ENCODE measurements at places on chromosomes 3 and 15. TPM values are rescaled to one million over a fixed set of nuclear protein-coding genes. Genes with fewer than 3 reads are reported as not detected.

DNA sequence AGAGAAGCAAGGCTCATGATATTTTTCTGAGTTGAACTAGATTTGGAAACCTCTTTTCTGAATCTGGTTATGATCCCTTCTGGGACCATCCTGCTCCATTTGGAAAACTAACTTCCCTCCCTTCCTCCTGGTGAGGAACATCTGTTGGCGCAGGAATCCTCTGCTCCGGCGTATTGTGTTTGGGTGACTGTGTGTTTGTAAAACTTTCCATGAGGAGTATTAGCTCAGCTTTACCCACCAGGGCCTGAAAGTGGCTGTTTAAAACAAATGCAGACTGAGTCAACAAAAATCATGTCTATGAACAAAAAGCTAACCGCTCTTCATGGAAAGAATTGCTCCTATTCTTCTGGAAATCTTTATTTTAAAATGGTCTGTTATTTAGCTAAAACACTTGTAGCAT is 17.7 kb downstream of the STARD9 start:
- DNase-seq = no peak

DNA sequence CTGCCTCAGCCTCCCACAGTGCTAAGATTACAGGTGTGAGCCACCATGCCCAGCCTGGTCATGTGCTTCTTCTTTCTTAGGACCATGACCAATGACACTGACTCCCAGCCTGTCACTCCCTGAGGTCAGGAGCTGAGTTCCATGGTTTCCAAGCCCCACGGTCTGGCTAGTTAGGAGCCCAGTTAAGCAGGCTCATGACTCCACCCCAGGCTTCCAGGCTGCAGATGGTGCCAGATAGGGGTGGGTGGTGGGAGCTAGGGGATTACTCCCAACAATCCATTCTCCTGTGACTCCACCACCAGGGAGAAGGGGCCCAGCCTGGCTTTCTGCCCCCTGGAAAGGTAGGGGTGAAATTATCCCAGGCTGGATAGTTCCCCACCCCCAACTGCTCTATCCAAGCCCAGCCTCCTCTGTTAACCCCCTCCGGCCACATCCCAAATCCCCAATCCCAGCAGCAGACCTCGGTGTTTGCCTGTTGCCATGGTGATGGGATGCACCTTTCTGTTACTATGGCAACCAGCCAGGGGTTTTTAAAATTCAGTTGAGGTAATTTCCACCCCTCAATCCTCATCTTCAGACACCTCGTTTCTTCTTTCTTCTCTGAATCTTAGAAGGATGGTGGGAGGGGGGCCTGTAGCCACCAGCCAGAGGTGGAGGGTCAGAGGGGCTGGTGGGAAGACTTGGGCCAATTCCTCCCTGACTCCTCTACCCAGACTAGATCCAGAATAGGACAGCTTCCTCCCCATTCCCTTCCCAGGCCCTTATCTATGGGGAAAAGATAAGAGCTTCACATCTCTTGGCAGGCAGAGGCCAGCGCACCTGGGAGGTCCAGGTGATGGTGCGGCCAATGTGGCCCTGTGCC is 22.5 kb upstream of the SEMA3F start:
- no peak for DNase-seq

DNA sequence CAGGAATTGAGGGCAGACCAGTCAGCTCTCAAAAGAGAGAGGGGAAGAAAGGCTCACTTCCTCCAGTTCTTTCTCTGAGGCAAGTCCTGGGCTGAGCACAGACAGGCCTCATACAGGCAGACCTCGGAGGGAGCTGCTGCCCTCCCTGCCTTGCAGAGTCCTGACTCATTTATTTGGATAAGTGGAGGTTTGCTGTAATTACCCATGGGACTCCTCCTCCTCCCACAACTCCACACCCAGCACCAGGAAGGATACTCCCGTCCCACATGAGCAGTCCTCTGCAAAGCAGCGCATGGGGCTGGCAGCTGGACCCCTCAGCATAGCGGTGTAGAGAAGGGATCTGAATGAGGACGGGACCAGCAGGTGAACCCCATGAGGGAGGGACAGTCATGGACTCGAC is 13.4 kb upstream of the SCN10A start:
- DNase-seq = peak; percentile 91

GRCh38 chr3:166446986-166447385 is 609.8 kb upstream of the BCHE start:
- DNase-seq = no peak

- DNase-seq = no peak
Observed at GRCh38 chr15:45089712-45090373, 24.1 kb downstream of the DUOX2 start.

DNA sequence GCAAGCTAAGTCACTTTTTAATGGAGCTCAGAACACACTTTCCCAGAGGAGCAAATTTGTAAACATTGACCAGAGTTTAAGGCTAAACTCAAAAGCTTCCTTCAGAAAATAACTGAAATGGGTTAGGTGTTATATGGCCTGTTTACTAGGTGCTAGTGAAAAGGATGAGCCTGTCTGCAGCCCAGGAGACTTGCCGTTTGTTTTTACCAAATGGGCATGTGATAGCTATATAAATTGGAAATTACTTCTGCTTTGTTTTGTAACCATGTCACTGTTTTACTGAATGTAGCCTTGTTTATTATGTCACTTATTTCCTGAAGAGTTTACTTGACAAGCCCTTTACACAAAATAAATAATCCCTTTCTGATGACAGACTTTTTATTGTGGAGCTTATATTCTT is 109.4 kb upstream of the THSD4 start:
- no peak for DNase-seq

DNA sequence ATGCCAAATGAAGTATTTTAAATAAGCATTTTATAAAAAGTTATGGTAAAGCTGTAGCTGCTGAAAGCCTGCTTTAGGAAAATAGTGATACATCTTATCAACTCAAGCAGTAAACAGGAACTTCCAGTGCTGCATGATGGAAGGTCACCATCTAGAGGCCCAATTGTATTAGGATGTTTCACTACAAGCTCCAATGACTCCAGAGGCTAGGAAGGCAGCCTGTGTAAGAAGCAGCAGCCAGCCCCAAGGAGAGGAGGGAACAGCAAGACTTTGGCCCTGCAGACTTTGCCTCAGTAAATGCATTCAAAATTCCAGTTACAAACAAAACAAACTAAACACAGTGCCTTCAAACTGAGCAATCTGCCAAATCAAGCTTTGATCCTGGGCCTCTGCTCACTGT is 32.1 kb downstream of the ILDR1 start:
- no peak for DNase-seq

DNA sequence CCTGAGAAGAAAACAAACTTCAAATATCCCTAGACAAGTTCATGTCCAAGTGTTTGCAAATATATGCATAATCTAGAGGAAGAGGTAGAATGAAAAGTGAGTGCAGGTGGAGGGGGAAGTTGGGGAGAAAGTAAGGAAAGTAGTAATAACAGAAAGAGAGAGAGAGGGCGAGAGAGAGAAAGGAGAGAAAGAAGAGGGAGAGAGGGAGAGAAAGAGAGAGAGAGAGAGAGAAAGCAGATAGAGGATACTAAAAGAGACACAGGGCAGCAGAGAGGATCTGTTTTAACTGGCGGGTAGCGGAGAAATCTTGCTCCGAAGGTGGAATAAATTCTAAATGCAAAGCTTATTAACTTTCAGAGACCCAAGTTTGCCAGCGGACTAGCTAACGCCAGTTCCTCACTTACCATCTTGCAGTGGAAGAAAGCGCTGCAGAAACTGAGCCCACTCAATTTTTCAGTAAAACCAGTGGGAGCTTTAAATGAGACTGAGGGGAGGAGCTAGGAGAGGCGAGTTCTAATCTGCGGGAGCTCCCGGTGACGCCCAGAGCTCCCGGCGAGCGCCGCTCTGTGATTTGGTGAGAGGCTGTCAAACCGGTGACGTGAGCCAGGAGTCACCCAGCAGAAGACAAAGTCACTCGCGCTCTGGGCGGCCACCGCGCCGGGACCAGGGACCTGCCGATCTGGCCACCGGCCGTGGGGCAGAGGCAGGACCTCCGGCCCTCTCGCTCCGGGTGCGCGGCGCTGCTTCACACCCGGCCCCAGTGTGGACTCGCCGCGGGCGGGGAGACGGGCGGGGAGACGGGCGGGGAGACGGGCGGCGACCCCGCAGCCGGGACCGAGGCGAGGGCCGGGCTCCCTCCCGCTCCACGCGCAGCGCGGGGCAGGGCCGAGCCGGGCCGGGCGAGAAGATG is at the start of gene GMNC:
GMNC (minus strand) TSS at position 486 of the 910 bp plus-strand sequence; CDS start at position 407, 79 bp downstream.
- DNase-seq = peak; percentile 93

DNA sequence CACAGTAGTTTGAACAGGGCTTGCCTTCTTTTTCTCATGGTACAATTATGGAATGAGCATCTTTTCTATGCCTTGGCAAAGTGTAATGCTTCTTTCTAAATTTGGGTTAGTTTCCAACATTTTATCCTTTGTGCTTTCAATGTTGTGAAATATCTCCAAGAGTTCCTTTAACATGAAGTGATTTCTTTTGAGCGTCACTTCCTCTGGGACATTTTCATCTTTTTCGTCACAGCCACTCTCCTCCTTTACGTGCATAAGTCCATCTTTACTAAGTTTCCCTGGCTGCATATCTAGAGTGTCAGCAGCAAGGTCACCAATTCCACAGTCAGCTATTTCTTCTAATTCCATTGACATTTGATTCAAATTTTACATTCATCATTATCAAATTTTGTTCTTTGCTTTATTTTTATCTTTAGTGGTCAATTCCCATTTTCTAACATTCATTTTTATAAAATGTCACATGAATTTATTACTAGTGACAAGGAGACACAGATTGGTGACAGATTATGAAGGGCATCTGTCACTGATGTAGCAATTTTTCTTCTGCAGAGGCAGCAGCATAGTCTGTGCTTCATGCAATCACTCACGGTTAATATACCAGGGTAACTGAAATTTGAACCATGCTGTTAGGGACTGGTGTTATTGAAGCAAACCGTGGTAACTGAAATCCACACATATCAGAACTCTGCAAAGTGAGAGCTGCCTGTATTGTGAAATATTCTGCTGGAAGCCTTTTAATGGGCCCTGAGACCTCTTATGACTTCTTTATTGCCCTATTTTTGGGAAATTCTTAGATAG is 126.5 kb upstream of the THBS1 start:
- DNase-seq = no peak

- no peak for DNase-seq
Observed at GRCh38 chr15:65731926-65732325, 60.2 kb downstream of the DENND4A start.

- DNase-seq = no peak
Observed at GRCh38 chr3:187719628-187720336, 17.4 kb upstream of the RTP2 start.

- no peak for DNase-seq
Observed at GRCh38 chr15:34047893-34048775, 9.1 kb upstream of the AVEN start.

DNA sequence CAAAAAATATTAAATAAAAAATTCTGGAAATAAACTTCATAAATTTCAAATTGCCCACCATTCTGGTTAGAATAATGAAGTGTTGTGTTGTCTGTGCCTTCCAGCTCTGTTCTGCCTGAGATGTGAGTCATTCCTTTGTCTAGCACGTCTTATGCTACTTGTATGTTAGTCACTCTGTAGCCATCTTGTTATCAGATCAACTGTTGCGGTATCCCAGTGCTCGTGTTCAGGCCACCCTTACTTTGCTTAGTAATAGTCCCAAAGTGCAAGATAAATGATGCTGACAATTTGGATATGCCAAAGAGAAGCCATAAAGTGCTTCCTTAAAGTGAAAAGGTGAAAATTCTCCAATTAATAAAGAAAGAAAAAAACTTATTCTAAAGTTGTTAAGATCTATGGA is 527.5 kb downstream of the NAALADL2 start:
- DNase-seq = no peak

- DNase-seq = peak; percentile 79
Observed at GRCh38 chr3:139559541-139559940, 20.0 kb upstream of the RBP1 start.

- no peak for DNase-seq
Observed at GRCh38 chr3:69532547-69533224, 146.8 kb upstream of the FRMD4B start.

DNA sequence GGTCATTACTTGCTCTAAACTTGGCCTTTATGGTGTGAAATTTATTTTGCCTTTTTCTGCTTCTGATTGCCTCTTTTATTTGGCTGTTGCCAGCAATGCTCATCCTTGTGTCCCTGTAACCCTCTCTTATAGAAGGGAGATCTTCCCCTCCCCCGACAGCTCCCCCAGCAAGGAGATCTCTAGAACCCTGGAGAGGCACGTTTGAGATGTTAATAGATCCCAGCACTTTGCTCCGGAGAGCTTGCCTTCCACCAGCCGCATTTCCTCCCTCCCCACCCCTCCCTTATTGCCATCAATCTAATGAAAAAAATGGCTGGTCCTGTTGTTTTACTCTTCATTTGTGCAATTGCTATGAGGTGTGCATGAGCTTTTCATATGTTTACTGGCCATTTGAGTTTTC is 18.2 kb downstream of the TRIM71 start:
- no peak for DNase-seq

DNA sequence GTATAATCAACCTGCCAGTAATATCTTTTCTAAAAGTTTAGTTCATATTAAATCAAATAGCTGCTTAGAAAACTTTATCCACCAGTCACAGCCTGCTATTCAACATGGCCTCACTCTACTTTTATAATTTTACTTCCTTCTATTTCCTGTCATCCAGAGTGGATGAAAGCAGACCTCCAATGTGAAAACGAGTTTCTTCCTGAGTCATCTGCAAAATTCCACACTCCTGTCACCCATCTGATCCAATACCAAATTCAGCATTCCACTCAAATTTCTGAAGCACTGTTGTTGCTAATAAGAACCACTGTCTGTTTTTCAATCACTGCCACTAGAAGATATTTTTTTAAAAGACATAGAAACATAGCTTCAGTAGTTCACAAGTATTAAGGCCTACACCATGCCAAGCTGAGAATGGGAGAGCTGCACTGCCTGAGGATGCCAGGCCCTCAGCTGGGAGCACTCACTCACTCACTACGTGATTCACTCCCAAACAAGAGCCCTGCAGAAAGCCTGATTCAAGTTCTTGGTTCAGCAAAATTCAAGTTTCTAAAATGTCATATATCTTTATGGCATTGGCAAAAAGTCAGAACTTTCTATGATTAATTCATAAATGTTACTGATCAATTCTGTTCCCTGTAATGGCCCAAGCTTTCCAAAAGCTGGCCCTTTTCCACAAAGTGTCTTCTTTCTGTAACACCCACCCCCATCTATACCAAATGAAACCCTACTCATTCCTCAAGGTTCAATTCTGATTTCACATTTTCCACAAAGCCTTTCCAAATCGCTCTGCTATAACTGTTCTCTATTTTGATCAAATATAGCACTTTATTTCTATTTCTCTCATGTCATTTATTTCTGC is 82.9 kb downstream of the FSIP1 start:
- DNase-seq = no peak

GRCh38 chr3:57484563-57484962 is 59.6 kb downstream of the DNAH12 start:
- no peak for DNase-seq

Gene FOXB1
- not detected for total RNA-seq

Gene PLIN1
- 0.99 TPM for total RNA-seq

Gene SCAMP5
- total RNA-seq = 4.8 TPM

Gene GOLGA8S
- total RNA-seq = under 0.01 TPM

Gene AGBL1
- total RNA-seq = not detected

Gene SPESP1
- total RNA-seq = 3.4 TPM

Data from esophagus muscularis mucosa (tissue), 4 donors.